ENCODE measurements at places on chromosomes 6 and 20.

GRCh38 chr20:4091490-4092479, 76.4 kb upstream of the RNF24 start:
- no peak for DNase-seq
- H3K4me3 ChIP-seq, result no peak overlapping the region
- peaks cover 42% of the 10 kb centered on the region for H3K27me3 ChIP-seq
- no peak overlapping the region for H3K27ac ChIP-seq
- H3K36me3 ChIP-seq, result no peaks in the 10 kb centered on the region

- no peak overlapping the region for H3K27ac ChIP-seq
- no peaks in the 10 kb centered on the region for H3K36me3 ChIP-seq
- H3K4me3 ChIP-seq, result no peak overlapping the region
- DNase-seq, result no peak
Measured at GRCh38 chr6:72130327-72130726, 244.0 kb downstream of the RIMS1 start.

GRCh38 chr6:158211273-158212055, 43.3 kb downstream of the GTF2H5 start:
- no peak for DNase-seq
- no peak overlapping the region for H3K4me3 ChIP-seq
- H3K27me3 ChIP-seq, result no peaks in the 10 kb centered on the region
- H3K27ac ChIP-seq, result no peak overlapping the region
- peaks cover 6% of the 10 kb centered on the region for H3K4me1 ChIP-seq

DNA sequence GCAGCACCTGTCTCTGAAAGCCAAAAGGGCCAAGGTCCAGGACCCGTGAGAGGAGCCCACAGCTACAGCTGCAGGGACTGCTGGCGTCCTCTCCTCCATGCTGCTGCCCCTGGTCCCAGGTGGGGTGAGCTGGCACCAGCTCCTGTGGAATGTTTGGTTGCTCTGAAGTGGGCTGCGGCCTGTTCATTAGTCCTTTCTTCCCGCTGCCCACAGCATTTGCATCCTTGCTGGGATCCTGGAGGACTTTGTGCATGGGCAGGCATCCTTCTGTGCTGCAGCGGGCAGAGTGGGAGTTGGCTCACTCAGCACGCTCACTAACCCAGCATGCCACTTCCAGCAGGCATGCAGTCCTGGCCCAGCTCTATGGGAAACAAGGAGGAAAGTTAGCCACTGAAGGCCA, 76.4 kb downstream of the DHX35 start:
- no peak overlapping the region for H3K4me3 ChIP-seq
- peaks cover 35% of the 10 kb centered on the region for H3K36me3 ChIP-seq
- no peak for DNase-seq

DNA sequence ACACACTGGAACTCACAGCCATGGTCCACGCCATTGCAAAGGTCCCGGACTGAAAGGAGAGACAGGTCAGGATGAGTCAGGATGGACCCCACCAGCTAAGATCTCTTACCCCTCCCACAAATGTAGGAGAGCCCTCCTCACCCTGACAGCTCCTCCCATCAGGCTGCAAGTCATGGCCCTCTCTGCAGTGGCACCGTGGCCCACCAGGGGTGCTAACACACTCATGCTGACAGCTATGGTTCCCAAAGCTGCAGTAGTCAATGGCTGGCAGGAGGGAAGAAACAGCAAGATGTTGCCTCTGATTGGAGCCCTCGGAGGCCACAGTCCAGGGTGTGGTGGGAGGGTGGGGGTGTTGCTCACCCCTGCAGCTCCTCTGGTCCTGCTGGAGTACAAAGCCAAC, 5.7 kb upstream of the RBPJL start:
- H3K36me3 ChIP-seq, result no peaks in the 10 kb centered on the region
- H3K27ac ChIP-seq, result no peak overlapping the region
- H3K27me3 ChIP-seq, result peaks cover 51% of the 10 kb centered on the region
- DNase-seq, result no peak
- no peaks in the 10 kb centered on the region for H3K4me1 ChIP-seq
- H3K4me3 ChIP-seq, result no peak overlapping the region

- H3K4me1 ChIP-seq, result no peaks in the 10 kb centered on the region
- no peak overlapping the region for H3K4me3 ChIP-seq
- H3K27me3 ChIP-seq, result peaks cover 48% of the 10 kb centered on the region
Measured at GRCh38 chr6:2480267-2480966, 235.0 kb upstream of the GMDS start.

DNA sequence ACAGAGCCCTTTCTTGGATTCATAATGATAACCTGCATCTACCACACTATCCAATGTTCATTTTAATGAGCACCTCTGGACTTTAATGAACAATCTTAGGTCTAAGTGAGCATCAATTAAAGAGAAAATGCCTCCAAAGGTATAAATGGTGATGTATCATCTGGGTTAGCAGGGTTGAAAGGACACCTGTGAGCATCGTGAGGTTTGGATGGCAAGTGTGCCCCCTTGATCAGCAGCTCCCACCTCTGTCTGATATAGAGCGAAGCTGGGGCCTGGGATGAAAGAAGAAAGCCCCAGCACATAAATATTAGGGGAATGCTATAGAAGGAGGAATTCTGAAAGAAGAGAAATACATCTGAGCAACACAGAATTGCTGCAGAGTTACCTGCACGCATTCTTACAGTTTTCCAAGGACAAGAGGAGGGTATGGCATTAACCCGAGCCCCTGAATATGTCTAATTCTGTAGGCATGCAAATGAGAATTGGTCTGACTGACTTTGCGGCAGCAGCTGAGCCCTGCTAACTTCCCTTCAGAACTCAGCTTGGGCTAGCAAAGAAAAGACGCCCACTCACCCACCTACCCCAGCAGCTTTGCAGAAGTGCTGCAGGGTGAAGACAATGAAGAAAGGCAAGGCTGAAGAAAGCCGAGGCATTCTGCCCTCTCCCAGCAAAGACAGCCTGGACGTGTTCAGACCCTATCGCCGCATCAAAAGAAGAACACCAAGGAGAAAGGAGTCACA, 136.2 kb downstream of the GMPR start:
- H3K27me3 ChIP-seq, result no peaks in the 10 kb centered on the region
- H3K27ac ChIP-seq, result no peak overlapping the region
- DNase-seq, result no peak

- H3K27me3 ChIP-seq, result no peaks in the 10 kb centered on the region
- H3K27ac ChIP-seq, result no peak overlapping the region
- H3K4me3 ChIP-seq, result no peak overlapping the region
Measured at GRCh38 chr20:26243731-26244130, 547.1 kb upstream of the ZNF337 start.

- no peaks in the 10 kb centered on the region for H3K36me3 ChIP-seq
- no peaks in the 10 kb centered on the region for H3K4me1 ChIP-seq
- no peak overlapping the region for H3K4me3 ChIP-seq
- H3K27me3 ChIP-seq, result peaks cover 21% of the 10 kb centered on the region
Measured at GRCh38 chr20:62590309-62591121, 51.8 kb upstream of the SLCO4A1 start.

DNA sequence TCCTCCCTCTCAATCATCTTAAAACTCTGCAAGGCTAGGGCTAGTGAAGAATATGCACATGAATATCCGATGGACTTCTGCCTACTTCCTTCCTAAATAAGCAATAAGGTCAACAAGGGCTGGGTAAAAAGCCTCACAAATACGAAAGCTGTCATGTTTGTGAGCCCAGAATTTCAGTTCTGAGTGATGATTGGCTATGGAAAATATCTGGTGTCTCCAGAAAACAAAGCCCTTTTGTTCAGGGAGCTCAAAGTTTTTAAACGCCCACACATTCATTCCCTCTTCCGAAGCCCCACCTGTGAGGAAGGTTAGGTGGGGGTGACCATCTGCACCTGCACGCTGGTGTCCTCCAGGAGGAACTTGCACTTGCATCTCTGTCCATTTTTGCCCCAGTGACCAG, 126.9 kb upstream of the ARMC2 start:
- no peaks in the 10 kb centered on the region for H3K36me3 ChIP-seq
- H3K4me3 ChIP-seq, result no peak overlapping the region
- peaks cover 6% of the 10 kb centered on the region for H3K27me3 ChIP-seq
- no peaks in the 10 kb centered on the region for H3K4me1 ChIP-seq
- no peak for DNase-seq
- H3K27ac ChIP-seq, result no peak overlapping the region

GRCh38 chr20:38872491-38873049, 53.6 kb upstream of the FAM83D start:
- no peaks in the 10 kb centered on the region for H3K27me3 ChIP-seq
- no peak for DNase-seq
- H3K4me1 ChIP-seq, result peaks cover 90% of the 10 kb centered on the region
- H3K27ac ChIP-seq, result peak overlapping the region; percentile 100
- H3K36me3 ChIP-seq, result peaks cover 60% of the 10 kb centered on the region

GRCh38 chr6:54102238-54102637, 9.0 kb upstream of the MLIP start:
- no peak for DNase-seq
- H3K27ac ChIP-seq, result no peak overlapping the region
- no peaks in the 10 kb centered on the region for H3K4me1 ChIP-seq
- peaks cover 1% of the 10 kb centered on the region for H3K36me3 ChIP-seq
- H3K27me3 ChIP-seq, result no peaks in the 10 kb centered on the region

- H3K27ac ChIP-seq, result peak overlapping the region; percentile 95
- peaks cover 73% of the 10 kb centered on the region for H3K4me1 ChIP-seq
- H3K36me3 ChIP-seq, result peaks cover 91% of the 10 kb centered on the region
- no peaks in the 10 kb centered on the region for H3K27me3 ChIP-seq
Measured at GRCh38 chr20:57396984-57397692, 5.9 kb downstream of the RBM38 start.

GRCh38 chr20:33685328-33686099, 671 bp downstream of the E2F1 start:
- peaks cover 3% of the 10 kb centered on the region for H3K36me3 ChIP-seq
- H3K4me1 ChIP-seq, result peaks cover 18% of the 10 kb centered on the region
- DNase-seq, result no peak

GRCh38 chr20:45892828-45893500, 1.8 kb downstream of the CTSA start:
- no peak for DNase-seq
- no peaks in the 10 kb centered on the region for H3K27me3 ChIP-seq
- H3K4me1 ChIP-seq, result peaks cover 19% of the 10 kb centered on the region
- peaks cover 29% of the 10 kb centered on the region for H3K36me3 ChIP-seq
- H3K27ac ChIP-seq, result no peak overlapping the region

GRCh38 chr6:43016943-43017334, 2.9 kb downstream of the KLHDC3 start:
- peaks cover 42% of the 10 kb centered on the region for H3K4me1 ChIP-seq
- no peak overlapping the region for H3K4me3 ChIP-seq
- no peak for DNase-seq
- no peak overlapping the region for H3K27ac ChIP-seq

DNA sequence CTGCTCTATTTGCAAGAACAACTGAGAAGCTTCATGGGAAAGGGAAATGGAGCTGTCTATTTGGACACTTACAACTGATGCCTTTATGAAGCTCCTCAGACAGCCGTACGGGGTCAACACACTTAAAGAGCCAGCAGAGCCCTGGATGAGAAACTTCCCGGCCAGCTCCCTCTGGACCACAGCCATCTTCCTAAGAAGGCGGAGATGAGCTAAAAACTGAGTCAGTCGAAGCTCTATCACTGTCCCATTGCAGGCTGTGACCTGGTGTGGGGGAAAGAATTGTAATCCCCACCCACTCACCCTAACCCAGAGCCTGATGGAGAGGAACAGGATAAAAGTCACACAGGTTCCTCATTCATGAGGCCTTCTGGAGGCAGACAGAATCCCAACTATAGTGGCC, 360.4 kb upstream of the JARID2 start:
- no peak overlapping the region for H3K4me3 ChIP-seq
- H3K27ac ChIP-seq, result no peak overlapping the region
- no peaks in the 10 kb centered on the region for H3K4me1 ChIP-seq
- H3K27me3 ChIP-seq, result no peaks in the 10 kb centered on the region
- no peak for DNase-seq

GRCh38 chr6:113676968-113677367, 180.2 kb upstream of the MARCKS start:
- H3K27ac ChIP-seq, result no peak overlapping the region
- no peak overlapping the region for H3K4me3 ChIP-seq
- no peak for DNase-seq
- H3K27me3 ChIP-seq, result peaks cover 4% of the 10 kb centered on the region
- H3K4me1 ChIP-seq, result no peaks in the 10 kb centered on the region
- no peaks in the 10 kb centered on the region for H3K36me3 ChIP-seq

DNA sequence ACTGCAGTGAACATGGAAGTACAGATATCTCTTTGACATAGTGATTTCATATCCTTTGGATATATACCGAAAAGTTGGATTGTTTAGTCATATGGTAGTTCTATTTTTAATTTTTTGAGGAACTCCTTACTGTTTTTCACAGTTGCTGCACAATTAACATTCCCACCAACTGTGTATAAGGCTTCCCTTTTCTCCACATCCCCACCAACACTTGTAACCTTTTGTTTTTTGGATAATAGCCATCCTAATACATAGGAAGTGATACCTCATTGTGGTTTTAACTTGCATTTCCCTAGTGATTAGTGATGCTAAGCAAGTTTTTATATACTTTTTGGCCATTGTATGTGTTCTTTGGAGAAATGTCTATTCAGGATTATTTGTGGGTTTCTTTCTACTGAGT, 45.1 kb upstream of the TENT5A start:
- H3K4me1 ChIP-seq, result no peaks in the 10 kb centered on the region
- DNase-seq, result no peak
- H3K4me3 ChIP-seq, result no peak overlapping the region
- no peaks in the 10 kb centered on the region for H3K27me3 ChIP-seq

DNA sequence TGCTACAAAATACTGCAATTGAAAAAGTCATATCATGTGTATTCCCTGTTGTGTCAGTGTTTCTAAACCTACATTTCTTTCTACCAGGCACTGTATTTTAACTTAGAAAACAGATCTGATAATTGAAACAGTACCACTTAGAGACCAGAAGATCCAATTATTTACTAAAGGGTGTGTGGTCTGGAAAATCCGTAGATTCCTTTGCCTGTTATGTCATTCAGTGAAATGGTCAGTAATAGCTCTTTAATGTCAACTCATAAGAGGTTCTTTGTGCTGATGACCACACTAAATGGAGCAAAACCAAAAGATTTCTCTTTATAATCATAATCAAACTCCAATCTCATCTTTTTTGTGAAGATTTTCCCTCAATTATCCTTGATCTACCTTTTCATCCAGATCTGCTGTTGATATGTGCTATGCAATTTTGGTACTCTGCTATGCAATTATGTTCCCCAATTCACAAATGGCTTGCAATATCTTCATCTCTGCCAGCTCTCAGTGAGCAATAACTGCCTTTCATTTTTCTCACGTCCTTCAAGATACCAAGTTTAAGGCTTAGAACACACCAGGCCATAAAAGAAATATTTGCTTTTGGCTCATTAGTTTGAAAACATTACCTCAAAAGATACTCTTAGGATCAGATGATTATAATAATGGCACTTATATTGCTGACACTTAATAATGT, 165.5 kb downstream of the MOXD1 start:
- no peak overlapping the region for H3K4me3 ChIP-seq
- DNase-seq, result no peak
- no peak overlapping the region for H3K27ac ChIP-seq
- H3K4me1 ChIP-seq, result no peaks in the 10 kb centered on the region
- peaks cover 15% of the 10 kb centered on the region for H3K27me3 ChIP-seq

GRCh38 chr20:48846516-48847492, 19.0 kb upstream of the PREX1 start:
- no peak for DNase-seq
- no peak overlapping the region for H3K4me3 ChIP-seq
- no peaks in the 10 kb centered on the region for H3K36me3 ChIP-seq
- no peaks in the 10 kb centered on the region for H3K27me3 ChIP-seq
- no peak overlapping the region for H3K27ac ChIP-seq

- H3K36me3 ChIP-seq, result peaks cover 2% of the 10 kb centered on the region
- H3K4me3 ChIP-seq, result no peak overlapping the region
- H3K4me1 ChIP-seq, result no peaks in the 10 kb centered on the region
- DNase-seq, result no peak
- H3K27ac ChIP-seq, result no peak overlapping the region
Measured at GRCh38 chr6:110322151-110322873, 35.8 kb downstream of the METTL24 start.
